GM18507 (cell line): ENCODE measurements at places on chromosomes 11 and 22.

GRCh38 chr11:72969894-72970335 lies 155.7 kb downstream of the ATG16L2 start:
- peak; percentile 12 for DNase-seq

DNA sequence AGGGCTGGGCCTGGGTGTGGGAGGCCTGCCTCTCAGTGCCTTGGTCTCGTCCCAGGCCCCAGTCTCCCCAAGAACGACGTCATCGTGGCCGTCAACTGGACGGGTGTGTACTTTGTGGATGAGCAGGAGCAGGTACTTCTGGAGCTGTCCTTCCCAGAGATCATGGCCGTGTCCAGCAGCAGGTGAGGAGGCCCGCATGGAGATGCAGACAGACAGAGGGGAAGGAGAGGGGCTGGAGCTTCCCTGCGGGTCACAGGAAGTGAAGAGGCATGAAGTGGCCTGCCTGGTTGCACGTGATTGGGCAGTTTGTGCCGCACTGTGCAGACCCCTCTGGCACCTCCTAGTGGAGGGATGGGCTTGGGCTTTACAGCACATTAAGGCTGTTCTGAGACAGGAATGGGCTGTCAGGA lies 70.4 kb downstream of the MYO7A start:
- DNase-seq, result peak; percentile 18

DNA sequence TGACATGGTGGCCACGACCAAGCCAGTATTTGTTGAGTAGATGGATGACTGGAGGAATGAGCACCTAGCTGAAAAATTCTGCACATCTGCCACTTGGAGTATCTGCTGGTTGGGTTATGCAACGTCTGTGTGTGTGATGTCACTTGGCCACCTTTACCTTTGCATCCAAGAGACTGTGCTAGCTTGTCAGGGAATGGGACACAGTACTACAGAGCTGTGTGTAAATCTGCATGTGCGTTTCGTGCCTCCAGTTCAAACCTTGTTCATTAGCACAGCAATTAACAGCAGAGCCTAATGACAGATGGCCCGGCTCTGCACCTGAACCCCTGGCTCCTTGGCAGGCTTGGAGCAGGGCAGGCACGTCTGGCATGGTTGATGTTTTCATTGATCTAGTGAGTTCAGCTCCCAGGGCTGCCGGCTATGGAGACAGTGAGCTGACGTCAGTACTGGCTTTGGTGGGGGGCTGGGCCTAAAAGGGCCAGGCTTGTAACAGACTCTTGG lies 188.4 kb upstream of the NAV2 start:
- DNase-seq, result no peak

DNA sequence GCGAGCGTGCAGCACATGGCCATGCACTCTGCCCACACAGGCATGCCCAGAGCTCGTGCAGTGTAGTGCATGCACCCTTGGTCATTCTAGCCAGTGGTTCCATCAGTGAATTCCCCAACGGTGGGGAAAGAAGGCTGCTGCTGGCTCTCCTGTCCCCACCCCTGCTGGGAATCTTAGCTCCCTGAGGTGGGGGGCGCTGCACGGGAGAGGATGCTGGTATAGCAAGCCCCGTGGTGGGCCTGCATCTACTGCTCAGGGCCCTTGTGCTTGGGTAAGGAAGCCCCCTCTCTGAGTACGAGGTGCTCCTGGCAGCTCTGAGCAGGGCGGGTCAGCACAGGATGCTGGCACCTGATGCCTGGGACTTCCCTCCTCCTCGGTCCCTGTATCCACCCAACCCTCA lies 18.5 kb upstream of the BAIAP2L2 start:
- no peak for DNase-seq

DNA sequence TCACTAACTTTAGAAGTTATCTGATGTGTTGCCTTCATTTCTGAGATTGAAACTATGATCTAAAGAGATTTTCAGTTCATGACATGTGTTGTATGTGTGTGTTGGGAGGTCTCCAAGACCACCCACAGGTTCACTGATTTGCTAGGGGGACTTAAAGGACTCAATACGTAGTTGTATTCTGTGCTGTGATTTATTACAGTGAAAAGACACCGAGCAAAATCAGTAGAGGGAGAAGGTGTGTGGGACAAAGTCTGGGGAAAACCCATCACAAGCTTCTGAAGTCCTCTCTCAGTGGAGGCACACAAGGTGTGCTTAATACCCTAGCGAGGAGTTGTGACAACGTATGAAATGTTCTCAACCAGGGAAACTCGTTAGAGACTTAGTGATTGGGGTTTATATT lies 35.6 kb downstream of the RNF169 start:
- DNase-seq, result no peak

GRCh38 chr11:28903716-28904115 lies 795.5 kb downstream of the METTL15 start:
- no peak for DNase-seq

DNA sequence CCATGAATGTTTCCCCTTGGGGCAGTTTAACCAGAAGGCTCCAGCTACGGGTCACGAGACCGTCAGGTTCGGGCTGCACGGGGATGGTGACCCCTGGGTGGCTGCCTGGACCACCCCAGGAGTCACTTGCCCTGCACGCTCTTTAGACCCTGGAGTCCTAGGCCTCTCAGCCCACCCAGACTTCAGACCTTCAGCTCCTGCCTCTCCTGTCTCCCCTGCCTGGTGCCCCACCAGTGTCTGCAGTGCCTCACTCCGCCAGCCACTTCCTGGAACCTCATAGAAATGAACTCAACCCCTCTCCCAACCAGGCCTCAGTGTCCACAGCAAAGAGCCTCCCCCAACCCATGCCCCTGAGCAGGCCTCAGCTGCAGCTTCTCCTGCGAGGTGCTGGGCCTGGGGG lies 12.5 kb upstream of the MS4A10 start:
- no peak for DNase-seq
